ENCODE measurements at places on chromosomes 13 and 19. TPM values are rescaled to one million over a fixed set of nuclear protein-coding genes. Genes with fewer than 3 reads are reported as not detected.

The CEACAM3 gene
- not detected for total RNA-seq

The GARIN5A gene
- total RNA-seq: 0.62 TPM

The CYP4F8 gene
- total RNA-seq: not detected

DNA sequence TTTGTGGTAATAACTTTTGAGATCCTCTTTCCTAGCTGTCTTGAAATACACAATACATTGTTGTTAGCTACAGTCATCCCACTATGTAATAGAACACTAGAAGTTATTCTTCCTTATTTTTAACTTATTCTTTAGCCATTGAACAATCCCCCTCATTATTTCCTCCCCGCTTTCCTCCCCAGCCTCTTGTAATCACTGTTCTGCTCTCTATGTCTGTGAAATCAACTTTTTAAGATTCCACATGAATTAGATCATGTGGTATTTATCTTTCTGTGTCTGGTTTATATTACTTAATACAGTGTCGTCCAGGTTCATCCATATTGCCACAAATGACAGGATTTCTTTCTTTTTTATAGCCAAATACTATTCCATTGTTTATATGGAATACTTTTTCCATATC lies 72.9 kb downstream of the SLC10A2 start:
- no peak for DNase-seq

The MBD3L2 gene
- not detected for total RNA-seq

DNA sequence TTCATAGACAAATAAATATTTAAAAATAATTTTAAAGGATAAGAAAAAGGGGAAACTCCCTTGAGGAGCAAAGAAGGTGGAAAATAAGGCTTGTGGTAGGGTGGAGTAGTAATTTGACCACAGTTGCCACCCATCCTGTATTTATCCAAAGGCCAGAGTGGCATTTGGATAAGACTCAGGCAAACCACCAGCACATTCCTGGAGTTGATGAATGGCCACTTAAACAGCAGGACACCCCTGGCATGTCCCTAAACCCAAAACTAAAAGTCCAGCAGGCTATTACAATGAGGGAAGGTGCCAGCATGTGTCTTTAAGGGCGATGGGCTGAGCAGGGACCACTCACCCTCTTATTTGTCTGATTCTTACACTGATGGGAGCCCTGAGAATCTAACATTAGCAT lies 9.8 kb upstream of the FRY start:
- DNase-seq: no peak

The C19orf85 gene
- not detected for total RNA-seq

DNA sequence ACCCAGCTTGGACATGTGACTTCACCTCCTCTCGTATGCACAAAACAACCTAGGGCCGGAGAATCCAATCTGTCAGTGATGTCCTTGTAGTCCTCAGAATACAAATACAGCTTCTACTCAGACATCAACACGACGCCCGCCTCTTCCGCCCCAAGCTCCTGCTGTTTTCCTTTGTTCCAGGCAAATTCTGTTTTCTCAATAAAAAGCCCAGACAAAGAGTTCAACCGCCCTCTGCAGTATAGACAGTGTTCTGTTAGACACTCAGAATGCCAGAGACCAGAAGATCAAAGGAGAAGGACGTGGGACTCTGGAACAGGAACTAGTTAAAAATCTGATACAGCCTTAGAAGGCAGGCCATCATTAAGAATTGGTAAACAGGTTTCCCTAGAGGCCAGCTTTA lies 42.0 kb upstream of the GGACT start:
- peak; percentile 17 for DNase-seq

The ZNF264 gene
- total RNA-seq: 27.5 TPM

GRCh38 chr19:17975032-17975431 lies 8.1 kb downstream of the KCNN1 start:
- DNase-seq: no peak

The FLT3 gene
- total RNA-seq: 3.1 TPM

The THSD8 gene
- total RNA-seq: 0.62 TPM

GRCh38 chr13:25686831-25687470 lies 315.2 kb downstream of the ATP8A2 start:
- no peak for DNase-seq

DNA sequence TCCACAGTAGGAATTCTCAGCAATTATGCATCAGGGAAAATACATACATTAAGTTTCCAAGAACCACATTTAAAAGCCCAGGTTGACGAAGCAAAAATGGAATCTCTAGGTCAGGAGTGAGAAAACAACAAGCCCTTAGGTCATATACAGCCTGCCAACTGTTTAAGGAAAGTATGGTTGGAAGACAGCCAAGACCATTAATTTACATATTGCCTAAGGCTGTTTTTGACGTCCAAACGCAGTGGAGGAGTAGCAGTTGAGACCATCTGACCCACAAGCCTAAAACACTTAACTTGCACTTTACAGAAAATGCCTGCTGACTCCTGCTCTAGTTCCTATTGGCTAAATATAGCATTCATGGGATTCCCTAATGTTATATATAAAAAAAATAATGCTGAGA lies 299.0 kb downstream of the ITGBL1 start:
- DNase-seq: no peak

- no peak for DNase-seq
Observed at GRCh38 chr19:8323781-8324185, 2.5 kb downstream of the RPS28 start.

The ACP5 gene
- total RNA-seq: 0.78 TPM

The C19orf38 gene
- total RNA-seq: 0.94 TPM

The ATP4A gene
- total RNA-seq: not detected

- no peak for DNase-seq
Observed at GRCh38 chr13:106036870-106037269, 498.6 kb downstream of the EFNB2 start.

The NFIX gene
- total RNA-seq: 124 TPM

DNA sequence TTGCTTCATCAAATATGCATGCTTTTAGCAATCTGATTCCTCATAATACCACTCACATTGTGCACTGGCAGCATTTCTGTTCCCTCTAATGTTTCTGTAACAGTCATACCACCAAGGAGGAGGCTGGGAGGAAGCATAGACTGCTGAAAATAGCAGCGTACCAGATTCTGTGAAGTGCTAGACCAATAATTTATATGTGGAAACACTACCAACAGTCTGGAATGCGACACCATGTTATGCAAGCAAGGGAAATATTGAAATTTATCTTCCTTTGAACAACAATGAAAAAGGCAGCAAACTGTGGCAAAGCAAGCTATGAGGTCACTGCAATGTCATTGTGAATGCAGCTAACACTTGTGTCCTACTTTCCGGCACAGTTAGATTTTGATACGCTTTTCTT lies 1388.0 kb downstream of the EFNB2 start:
- no peak for DNase-seq

The GRAMD1A gene
- 29.6 TPM for total RNA-seq

The NOVA2 gene
- 9.4 TPM for total RNA-seq

GRCh38 chr13:49759503-49759902 lies 33.0 kb downstream of the KPNA3 start:
- DNase-seq: no peak

DNA sequence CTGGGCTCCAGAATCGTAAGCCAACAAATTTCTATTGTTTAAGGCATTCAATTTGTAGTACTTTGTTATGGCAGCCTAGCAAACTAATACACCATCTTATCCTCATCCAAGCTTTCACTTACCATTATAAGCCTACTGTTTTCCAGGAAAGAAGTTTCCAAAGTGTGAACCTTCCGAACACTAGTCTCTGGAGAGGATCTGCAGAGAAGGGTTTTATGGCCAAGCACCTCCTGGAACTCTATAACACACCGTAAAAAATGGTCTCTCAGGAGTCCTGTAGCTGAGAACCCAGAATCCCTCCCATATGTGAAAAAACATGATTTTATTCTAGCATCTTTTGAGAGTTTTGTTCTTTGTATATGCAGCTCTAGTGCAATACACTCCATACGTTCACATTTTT lies 142.1 kb downstream of the POSTN start:
- no peak for DNase-seq

- peak; percentile 59 for DNase-seq
Observed at GRCh38 chr19:10864538-10864899, 6.8 kb upstream of the CARM1 start.

The FLT1 gene
- 13.7 TPM for total RNA-seq

- DNase-seq: peak; percentile 39
Observed at GRCh38 chr19:33795370-33796163, 1.1 kb upstream of the KCTD15 start.

DNA sequence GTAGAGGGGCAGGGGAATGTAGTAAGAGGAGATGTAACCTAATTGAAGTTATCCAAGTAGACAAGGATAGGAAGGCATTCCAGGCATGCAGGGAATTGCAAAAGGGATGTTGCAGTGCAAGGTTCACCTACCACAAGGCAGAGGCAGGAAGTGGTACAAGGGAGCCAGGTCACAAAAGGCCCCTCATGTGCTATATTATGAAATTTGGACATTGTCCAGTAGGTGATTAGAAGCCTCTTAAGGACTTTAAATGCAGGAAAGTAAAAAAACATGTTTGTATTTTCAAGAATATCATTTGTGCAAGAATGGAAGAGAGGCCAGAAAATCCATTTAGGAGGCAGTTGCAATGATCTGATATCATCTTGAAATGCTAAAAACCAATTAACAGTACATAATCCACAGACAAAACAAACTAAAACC lies 111.4 kb downstream of the FRY start:
- no peak for DNase-seq
